ENCODE measurements at places on chromosomes 12 and 14. TPM values are rescaled to one million over a fixed set of nuclear protein-coding genes. Genes with fewer than 3 reads are reported as not detected.

DNA sequence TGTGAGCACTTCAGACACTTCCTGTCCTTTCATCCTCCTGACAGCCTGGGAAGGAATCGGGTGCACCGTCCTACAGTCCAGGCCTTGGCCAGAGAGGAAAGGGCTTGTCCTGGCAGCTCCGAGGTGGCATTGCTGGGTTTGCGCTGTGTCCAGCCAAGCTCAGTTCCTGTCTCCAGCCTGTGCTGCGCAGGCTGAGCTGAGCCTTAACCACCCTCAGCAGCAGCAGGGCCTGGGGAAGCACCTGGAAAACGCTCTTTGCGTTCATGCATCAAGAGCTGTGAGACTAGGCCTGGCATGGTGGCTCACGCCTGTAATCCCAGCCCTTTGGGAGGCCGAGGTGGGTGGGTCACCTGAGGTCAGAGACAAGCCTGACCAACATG is 33.7 kb upstream of the EML1 start:
- no peak for DNase-seq

GRCh38 chr14:53500191-53500590 is 347.1 kb upstream of the DDHD1 start:
- DNase-seq = no peak

- peak; percentile 56 for DNase-seq
These were observed 1.4 kb downstream of the ETNK1 start for GRCh38 chr12:22626406-22626805.

- DNase-seq = no peak
These were observed 104.5 kb downstream of the PRICKLE1 start for GRCh38 chr12:42484996-42485395.

DNA sequence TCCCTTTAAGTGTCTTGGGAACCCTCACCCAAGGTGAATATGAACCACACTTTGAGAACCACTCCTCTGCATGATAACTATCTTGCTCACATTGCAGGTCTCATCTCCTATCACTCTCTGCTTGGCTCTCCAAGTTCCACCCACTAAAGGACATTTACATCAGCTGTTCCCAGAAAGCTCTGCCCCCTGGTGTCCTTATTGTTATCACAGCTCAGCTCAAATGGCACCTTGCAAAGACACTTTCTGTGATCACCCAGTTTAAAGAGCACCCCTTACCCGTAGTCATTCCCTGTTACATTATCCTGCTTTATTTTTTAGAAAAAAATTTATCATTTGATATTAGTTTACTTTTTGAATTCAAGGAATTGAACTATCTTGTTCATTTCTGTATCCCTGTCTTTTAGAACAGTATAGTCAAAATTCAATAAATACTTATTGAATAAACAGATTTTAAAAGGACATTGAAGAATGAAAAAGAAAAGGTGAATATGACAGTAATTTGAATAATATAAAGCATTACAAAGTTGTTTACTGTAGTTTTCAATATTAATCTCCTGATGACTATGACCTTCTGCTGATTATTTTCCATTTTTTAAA is 20.5 kb upstream of the GUCY2C start:
- peak; percentile 66 for DNase-seq

DNA sequence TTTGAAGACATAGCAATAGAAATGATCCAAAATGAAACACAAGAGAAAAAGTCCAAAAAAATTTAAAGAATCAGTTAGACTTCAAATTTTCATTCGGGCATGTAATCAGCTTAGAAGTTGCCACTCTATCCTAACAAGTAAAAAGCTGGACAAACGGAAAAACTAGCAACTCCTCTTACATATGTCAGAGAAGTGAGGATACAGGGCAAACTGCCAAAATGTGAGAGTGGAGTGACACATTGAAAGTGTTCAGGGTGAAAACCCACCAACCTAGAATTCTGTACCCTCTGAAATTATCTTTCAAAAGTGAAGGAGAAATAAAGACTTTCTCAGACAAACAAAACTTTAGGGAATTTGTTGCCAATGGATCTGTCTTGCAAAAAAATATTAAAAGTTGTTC is 42.0 kb upstream of the CHPT1 start:
- DNase-seq = no peak

FIGNL2 gene
- 0.32 TPM for total RNA-seq

INHBC gene
- total RNA-seq = not detected

LALBA gene
- not detected for total RNA-seq

APEX1 gene
- total RNA-seq = 29.0 TPM
